ENCODE measurements at places on chromosomes 6 and 20. TPM values are rescaled to one million over a fixed set of nuclear protein-coding genes. Genes with fewer than 3 reads are reported as not detected.

GRCh38 chr6:81491454-81492101 is 260.9 kb downstream of the TENT5A start:
- no peaks in the 10 kb centered on the region for H3K27me3 ChIP-seq
- H3K36me3 ChIP-seq: no peaks in the 10 kb centered on the region

SLC35F1 gene
- total RNA-seq: 0.15 TPM

DNA sequence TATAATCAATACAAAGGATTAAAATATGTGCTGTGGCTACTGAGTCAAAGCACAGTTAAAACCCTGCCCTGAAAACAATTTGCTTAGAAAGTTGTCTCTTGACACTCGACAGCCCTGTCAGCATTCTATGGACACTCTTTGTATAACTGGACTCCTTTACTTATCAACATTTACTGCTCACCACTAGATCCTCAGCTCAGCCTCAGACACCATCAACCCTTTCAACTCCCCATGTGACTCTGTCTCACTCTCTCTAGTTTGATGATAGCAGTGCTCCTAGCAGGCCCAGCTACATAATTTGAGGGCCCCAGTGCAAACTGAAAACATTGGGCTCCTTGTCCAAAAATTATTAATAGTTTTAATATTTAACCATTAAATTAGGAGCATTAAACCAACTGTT is 181.8 kb downstream of the TENT5A start:
- H3K4me1 ChIP-seq: no peaks in the 10 kb centered on the region
- H3K36me3 ChIP-seq: no peaks in the 10 kb centered on the region
- DNase-seq: no peak
- no peak overlapping the region for H3K27ac ChIP-seq
- H3K4me3 ChIP-seq: no peak overlapping the region

DNA sequence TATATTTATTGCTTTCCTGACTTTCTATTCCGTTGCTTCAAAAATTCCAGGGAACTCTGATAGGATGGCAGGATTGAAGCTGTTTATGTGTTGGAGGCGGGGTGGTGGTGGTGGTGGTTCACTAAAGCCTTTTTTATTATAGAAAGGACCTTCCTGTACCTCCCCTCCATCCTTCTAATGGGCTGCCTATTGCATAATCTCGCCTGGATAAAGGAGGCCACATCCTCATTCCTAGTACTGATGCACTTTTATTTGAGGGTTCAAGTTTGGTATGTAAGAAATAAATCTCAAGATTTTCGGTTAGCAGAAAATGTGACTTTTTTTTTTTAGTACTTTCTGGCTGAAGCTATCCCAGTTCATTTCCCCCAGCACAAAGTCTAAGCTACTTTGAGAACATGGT is 18.7 kb upstream of the CTAGE9 start:
- H3K27me3 ChIP-seq: no peaks in the 10 kb centered on the region
- H3K27ac ChIP-seq: no peak overlapping the region
- H3K4me3 ChIP-seq: no peak overlapping the region
- DNase-seq: no peak
- no peaks in the 10 kb centered on the region for H3K36me3 ChIP-seq
- H3K4me1 ChIP-seq: no peaks in the 10 kb centered on the region

DNA sequence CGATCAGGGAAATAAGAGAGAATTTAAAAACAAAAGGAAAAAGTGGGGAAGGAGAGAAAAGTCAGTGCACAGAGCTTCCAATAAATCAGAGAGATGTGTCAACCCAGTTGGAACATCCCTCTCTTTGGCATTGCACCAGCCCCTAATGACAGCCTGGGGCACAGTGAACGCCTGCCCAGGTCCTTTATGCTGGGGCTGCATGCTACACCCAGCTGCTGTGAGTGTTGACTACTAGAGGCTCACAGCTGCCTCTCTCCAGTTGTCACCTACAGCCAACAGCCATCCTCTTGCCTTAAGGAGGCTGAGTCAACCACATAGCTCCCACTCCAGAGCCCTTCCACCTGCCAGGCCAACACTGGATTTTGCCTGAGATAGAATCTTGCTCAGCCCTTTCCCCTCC is 19.0 kb downstream of the OR2H2 start:
- H3K36me3 ChIP-seq: peaks cover 24% of the 10 kb centered on the region
- no peak overlapping the region for H3K27ac ChIP-seq
- no peak for DNase-seq

Data from upper lobe of left lung (tissue), 6 donors.